Stimulated activated CD4-positive, alpha-beta T cell treated with anti-CD3 and anti-CD28 coated beads, TNF-alpha, amount 100 ng/mL, for 48 hours (primary cell): ENCODE measurements at places on chromosomes 6 and 20.

GRCh38 chr6:56949925-56950495 lies 4.9 kb upstream of the BEND6 start:
- DNase-seq, result no peak

- DNase-seq, result no peak
Observed at GRCh38 chr20:38372806-38373205, 26.5 kb downstream of the LBP start.

- DNase-seq, result no peak
Observed at GRCh38 chr6:125294925-125295324, 6.8 kb downstream of the HDDC2 start.

DNA sequence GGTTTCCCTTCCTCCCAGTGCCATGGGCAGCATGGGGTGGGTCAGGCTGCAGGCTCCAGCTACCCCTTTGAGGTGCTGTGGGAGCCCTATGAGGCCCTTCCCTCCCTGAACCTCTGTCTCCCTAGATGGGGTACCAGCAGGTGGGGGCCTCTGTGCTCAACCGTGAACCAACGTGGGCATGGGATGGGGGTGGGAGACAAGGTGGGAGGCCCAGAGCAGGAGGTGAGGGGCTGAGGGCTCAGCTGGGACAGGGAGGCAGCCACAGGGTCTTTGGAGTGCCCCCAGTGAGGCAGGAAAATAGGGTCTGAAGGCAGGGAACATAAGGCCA lies 33.3 kb downstream of the SUN5 start:
- DNase-seq, result no peak

GRCh38 chr6:125154118-125154760 lies 666 bp downstream of the TPD52L1 start:
- no peak for DNase-seq
